HepG2 (cell line): ENCODE measurements at places on chromosomes 5 and 9.
A peak's percentile ranks its signal among the peaks of the same experiment; 100 is the strongest.

- DNase-seq: peak; percentile 88
Observed at GRCh38 chr9:120366644-120367019, 213.3 kb downstream of the CDK5RAP2 start.

DNA sequence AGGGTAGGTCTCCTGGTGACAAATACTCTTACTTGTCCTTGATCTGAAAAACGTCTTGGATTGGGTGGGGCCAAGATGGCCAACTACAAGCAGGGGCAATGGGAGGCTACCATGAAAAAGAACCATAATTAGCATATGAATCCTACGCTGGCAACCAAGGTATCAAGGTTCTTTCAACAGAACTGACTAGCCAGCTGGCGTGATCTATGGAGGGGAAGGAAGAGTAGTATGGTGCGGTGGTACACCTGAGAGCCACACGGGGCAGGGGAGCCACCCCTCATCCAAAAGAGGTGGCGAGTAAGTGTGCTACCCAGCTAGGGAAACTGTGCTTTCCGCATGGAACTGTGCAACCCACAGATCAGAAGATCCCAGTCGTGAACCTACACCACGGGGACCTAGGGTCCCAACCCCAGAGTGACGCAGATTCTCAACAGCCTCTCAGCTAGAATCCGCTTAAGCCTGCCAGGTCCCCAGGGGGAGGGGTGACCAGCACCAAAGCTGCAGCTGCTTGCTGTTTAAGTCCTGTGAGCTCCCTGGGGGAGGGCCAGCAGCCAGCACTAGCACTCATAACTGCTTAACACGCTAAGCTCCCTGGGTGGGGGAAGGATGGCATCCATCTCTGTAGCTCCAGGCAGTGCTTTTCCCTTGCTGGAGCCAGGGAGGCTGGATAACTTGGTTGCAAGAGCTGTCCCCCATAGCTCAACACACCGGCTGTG, 334.8 kb downstream of the FBXL17 start:
- no peak for DNase-seq

DNA sequence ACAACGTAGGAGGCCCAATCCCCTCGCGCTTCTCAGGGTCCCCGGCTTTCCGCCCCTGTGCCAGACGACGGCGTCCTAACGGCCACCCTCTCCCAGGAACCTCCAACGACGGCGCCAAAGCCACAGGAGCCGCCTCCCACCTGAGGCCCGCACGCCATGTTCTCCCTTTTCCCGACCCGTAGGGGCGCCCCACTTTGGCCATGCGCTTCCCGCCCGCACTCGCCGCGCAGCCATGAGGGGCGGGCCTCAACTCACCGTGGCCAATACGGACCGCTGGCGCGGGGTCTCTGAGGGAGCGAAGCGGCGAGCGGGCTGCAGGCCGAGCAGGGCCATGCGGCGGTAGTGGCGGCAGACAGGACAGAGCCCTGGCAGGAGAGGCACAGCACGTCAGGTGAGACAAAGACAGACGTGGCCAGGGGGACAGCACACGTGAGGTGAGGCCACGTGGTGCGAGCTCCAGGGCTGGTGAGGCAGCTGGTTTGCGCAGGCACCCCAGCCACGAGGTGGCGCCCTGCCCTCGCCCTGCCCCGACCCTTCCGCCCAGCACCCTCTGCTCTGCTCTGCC, 1005.5 kb upstream of the PTPRD start:
- DNase-seq: no peak

DNA sequence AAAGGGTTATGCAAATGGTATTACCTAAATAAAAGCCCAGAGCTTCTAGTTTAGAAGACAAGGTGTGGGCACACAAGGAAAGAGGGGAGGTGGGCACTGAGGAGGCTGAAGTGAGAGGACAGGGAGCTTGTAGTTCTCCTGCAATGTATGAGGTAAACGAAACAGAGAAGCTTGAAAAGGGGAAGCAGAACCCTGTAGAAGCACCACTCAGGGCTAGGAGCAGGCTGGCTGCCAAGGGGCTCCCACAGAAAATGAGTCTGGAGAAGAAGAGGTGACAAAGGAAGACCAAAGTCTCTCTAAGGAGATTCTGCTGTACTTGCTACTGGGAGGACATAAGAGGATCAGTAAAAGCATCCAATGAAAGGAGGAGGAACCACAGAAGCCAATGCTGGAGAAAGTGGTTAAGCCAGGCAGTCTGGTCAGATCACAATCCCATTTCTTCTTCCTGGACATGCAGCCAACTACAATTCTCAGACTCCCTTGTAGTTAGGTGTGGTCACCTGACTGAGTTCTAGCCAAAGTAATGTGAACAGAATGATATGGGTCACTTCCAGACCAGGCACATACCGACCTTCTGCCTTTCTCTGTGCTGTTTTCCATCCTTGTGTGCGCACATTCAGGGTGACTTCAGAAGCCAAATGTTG, 174.5 kb upstream of the MAP3K1 start:
- no peak for DNase-seq

DNA sequence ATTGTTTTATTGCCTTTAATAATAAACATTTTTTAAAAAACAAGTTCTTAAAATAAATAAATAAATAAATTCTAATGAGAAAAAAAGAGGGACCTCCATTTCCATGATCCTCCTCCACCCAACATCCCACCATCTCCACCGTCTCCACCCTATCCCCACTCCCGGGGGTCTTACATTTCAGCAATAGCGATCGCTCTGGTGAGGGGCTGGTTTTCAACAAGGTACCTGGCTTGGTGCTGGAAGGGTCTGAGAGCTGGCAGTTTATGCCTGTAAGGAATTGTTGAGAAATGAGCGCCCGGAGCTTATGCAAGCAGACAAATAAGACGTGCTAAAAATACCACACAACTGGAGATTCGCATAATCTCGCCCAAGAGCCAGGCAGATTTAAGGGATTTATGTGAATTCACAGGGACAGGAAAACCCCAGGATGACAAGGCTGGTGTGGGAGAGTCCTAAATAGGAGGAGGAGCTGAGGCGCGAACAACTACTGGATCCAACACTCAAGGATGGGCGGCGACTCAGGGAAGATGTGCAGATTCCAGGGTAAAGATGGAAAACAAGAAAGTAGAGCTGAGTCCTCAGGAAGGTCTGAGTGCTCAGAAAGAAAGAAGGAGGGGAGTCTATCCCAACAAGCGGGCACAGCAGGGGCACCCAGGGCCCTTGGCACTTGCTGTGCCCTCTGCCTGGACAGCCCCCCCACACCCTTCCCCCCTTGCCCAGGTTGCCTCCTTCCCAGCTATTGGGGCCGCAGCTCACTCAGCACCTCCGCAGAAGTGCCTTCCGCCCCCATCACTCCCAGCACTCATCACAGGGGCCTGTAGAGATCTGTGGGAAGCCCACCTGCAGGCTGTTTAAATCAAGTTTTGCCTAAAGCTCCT, 27.0 kb downstream of the TRIM14 start:
- DNase-seq: no peak
